ENCODE measurements at places on chromosomes 12 and 14.
A peak's percentile ranks its signal among the peaks of the same experiment; 100 is the strongest.

GRCh38 chr14:67424539-67424938 lies 12.6 kb upstream of the PLEK2 start:
- DNase-seq, result no peak

- no peak for DNase-seq
Measured at GRCh38 chr12:55830601-55831446, 1.4 kb upstream of the DNAJC14 start.

DNA sequence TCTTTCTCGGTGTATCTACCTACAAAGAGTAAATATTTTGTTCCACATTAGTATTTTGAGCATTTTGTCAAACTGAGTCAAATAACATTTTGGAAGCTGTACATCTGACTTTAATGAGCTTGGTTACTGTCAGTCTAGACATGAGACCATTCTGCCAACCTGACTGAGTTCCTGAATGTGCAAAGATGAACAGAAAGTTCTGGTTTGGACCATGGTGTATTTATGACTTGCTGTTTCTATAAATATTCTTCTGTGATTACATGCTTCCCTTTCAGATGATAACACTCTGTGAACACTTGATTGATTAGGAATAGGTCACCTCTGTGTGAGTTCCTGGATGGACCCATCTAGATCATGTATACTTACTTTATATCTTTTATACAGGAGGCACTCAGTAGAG lies 827.8 kb downstream of the VRK1 start:
- DNase-seq, result no peak

- DNase-seq, result no peak
Measured at GRCh38 chr12:47885566-47885965, 19.2 kb downstream of the VDR start.

DNA sequence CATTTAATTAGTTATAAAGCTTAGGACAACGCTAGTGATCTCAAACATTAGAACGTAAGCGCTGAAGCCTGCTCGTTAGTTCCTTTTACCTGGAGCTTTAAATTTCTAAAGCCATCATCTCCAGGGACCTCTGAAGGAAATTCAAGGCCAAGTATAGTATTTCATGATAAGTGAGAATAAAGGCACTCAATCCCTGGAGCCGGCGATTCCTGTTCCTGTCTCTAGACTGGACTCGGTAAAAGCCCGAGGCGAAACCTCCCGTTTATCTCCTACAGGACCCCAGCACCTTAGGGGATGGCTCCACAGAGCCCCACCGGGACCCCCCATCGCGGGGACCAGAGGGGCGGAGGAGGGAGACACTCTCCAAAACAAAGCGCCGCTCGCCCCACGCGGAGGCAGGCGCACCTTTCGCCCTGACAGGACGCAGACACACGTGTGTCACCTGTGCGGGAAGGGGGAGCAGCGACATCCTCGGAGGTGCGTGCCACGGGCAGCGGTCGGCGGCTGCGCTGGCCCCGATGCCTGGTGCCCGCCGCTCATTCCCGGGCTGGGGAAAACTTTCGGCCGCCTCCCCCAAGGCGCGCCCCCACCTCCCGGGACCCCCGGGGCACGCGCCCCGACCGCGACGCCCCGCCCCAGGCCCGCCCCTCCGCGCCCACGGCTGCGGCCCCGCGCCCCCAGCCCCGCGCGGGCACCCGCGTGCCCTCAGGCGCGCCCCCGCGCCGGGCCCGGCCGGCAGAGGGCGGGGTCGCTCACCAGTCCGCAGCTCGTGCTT lies 678 bp downstream of the RPS6KA5 start:
- DNase-seq, result peak; percentile 54

GRCh38 chr12:8996682-8997405 lies 7.5 kb downstream of the KLRG1 start:
- no peak for DNase-seq
